CD4-positive, alpha-beta T cell treated with Interferon gamma for 1 hour (primary cell): ENCODE measurements at places on chromosomes 7 and 10.

DNA sequence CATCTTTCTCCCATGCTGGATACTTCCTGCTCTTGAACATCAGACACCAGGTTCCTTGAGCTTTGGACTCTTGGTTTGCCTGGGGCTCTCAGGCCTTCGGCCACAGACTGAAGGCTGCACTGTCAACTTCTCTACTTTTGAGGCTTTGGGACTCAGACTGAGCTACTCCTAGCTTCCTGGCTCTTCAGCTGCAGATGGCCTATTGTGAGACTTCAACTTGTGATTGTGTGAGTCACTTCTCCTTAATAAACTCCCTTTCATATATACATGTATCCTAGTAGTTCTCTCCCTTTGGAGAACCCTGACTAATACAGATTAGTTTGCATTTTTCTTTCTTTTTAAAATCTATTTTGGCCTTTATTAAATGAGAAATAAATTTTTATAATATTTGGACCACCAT, 276.2 kb upstream of the SEMA3C start:
- no peak for DNase-seq

DNA sequence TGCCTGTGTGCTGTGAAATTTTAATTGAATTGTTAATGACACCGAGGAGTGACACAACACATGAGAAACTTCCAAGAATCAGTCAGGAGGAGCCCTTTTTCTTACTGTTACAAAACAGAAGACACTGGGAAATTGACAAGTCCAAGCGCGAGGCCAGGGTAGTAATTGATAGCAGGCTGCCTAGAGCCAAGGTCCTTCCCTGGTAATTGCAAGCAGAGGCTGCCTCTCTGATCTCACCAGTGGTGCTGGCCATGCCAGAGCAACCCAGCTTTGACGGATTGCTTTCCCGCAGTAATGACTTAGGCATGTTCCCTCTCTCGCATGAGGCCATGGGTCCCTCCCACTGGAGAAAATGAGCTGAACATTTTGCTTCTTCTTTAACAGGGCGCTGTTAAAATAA, 111.5 kb downstream of the LRMDA start:
- no peak for DNase-seq

- no peak for DNase-seq
Measured at GRCh38 chr7:68699090-68699711, 899.1 kb upstream of the AUTS2 start.

DNA sequence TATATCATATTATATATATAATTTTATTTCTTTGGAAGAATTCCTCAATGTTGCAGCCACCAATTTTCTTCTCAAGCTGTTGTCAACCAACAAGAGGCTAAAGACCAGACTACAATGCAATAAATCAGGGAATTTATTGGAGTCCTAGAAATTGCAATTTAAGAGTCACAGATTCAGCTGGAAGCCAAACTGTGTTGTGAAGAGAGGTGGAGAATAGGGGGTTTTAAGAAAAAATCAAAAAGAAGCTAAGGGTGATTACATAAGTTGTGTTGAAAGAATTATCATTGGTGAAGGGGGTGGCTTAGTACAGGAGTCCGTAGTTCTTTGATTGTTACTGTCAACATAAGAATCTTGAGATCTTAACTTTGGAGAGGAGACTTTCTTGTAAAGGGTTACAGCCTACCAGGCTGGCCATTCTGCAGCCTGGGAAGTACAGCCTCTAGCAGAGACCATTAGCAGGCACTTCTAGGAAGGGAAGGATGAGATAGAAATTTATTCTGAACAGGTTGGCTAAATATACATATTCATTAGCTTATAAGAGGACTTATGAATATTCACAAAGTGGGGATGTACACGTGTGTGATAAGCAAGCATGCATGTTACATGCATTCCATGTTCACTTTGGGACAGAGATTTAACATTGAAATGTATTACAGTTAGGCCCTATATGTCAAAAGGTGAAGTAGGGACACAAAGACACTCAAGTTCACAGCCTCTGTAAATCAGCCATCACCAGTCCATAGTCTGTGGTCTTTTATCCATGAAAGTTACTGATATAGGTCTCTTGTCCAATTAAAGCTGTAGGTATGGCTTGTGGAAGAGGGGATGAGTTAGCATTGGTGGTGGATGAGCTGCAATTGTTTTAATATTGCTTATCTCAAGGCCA, 8.3 kb upstream of the TMEM168 start:
- no peak for DNase-seq

GRCh38 chr10:106652279-106652678, 512.2 kb downstream of the SORCS1 start:
- no peak for DNase-seq

DNA sequence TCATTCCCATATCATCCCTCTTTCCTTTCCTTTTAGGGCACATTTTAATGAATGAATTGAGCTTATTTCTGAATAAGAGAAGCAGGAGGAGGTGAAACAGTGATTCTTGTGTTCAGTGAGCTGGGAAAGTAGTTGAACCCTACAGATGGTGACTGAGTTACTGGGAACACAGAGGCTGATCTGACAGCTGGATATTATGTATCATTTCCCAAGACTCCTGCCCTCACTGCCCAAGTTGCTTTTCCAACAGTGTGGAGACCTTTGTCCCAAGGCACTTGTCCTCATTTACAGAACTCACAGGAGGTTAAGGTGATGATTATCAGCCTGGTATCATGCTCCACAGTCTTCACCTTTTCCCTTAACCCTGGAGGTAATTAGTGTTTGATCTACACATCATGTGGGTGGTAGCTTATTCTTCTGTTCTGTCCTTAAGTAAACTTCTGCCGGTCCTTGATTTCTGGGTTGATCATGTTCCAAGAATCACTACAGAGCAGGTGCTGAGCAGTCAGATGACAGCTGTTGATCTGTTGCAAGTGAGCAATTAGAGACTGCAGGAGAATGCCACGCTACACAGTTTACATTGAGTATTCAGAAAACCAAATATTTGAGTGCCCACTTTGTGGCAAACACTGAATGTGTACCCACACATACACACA, 2.6 kb downstream of the PRLHR start:
- no peak for DNase-seq

GRCh38 chr10:98433371-98433770, 13.4 kb downstream of the HPS1 start:
- no peak for DNase-seq

DNA sequence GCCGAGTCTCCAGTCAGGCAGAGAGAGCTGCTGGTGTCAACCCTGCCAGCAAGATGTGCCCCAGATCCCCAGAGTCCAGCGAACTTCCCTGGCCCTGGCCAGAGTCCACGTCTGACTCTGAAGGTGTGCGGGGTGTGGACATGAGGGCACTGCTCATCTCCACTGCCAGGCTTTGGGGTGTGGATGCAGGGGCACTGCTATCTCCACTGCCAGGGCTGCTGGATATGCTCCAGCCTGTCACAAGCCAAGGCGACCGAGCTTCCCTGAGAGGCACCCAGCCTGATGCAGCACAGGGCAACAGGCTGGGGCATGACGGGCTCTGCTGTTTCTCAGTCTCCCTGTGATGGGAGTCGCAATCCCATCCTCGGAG, 596.8 kb downstream of the PTPRN2 start:
- no peak for DNase-seq

DNA sequence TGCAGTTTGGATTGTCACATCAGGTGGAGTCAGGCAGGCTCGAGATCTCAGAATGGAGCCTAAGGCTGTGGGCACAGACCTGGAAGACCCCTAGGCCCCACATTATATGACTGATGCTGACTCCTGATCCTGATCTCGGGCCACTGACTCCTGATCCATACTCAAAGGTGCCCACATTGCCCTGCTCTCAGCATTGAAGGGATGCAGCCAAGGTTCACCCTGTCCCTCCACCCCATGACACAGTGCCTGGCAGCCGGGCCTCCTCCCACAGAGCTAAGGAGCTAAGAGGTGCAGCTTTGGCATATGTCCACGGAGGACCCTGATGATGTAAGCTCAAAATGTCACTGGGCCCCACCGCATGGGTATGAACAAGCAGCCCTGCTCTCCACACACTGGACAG, 36.6 kb downstream of the TCERG1L start:
- DNase-seq = no peak

DNA sequence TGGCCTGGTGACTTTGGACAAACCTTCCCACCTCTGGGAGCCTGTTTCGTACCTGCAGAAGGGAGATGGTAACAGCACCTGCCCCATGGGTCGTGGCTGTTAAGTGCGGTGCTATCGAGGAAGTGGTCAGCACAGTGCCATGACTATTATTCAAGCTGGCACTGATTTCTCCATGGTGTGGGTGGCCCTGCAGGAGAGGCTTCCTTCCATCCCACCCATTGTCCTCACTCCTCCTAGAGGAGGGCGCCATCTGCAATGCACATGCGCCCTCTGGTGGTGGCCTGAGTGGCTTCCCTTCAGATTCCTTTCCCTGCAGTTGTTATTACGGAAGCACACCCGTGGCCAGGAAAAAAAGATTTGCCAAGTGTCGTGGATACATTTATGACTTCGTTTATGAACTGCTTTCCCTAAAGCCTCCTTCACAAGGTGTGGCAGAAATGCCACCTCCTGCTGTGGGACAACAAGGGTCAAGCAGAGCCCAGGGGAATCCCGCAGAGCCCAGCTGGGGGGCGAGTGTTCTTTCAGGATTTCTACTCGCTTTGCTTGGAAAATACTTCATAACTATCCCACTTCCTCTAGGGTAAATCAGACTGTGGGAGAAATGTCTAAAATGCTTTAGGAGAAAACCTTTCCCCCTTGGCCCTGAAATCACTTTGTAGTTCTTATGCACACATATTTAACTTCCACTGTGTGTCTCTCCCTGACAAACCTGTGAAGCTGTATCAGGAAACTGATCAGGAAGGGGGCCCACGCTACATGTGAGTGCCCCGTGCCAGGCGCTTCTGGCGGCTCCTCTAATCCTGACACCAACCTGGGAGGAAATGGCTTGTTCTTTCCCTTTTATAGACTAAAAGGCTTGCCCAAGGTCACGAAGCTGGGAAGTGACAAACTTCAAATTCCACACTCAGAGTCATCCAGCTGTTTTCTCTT, 98.0 kb upstream of the ANLN start:
- DNase-seq = peak; percentile 64

- no peak for DNase-seq
Measured at GRCh38 chr7:103989200-103989784, at the start of gene RELN. Gene RELN (minus strand): TSS chr7:103989658. CDS start chr7:103989356, 302 bp downstream.

DNA sequence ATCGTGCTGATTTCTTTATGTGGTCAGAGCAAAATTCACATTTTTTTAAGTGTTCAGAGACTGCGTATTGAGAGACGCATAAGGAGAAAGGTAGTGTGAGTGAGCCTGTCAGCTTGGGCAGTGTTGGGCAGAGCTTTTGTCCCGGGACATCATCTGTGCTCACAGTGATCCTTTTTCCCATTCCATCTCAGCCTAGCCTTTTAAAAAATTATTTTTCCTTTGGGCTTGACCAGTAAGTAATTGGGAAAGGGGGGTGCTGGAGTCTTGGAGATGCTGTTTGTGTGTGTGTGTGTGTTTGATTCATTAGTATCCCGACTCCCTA, 1.5 kb downstream of the NRF1 start:
- no peak for DNase-seq

- no peak for DNase-seq
Measured at GRCh38 chr10:96509017-96509641, 4.6 kb downstream of the TLL2 start.

DNA sequence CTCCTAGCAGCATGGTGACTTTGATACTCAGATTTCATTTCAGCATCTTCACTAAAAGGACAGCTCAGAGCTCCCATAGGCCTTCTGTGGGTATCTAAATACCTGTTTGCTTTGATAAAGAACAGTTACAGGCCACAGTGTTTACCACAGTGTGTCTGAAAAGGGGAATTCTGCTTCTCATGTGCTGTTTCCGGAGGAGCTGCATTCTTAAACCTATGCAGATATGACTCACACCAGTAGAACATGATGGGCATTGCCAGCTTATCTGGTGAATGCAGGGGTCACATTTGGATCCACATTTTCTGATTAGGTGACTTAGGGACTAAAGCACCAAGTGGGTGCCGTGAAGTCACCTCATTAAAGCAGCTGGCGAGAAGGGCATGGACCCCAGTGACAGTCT, 52.6 kb downstream of the TRRAP start:
- no peak for DNase-seq

DNA sequence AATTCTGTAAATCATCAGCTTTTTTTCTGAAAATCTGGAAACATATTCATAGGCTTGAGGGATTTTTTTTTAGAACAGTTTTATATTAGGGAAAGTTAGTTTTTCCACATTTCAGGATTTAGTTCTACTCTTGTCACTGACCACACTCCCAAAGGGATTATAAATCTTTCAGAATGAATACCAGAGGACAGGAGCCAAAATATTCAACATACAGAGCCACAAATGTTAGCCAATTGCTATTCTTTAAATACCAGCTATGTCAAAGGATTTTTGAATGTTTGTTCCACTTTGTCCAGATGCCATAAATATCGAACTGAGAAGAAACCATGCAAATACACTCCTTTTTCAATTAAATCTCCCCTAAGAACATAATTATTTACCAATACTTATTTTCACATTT, 50.7 kb downstream of the ODAD2 start:
- DNase-seq = no peak

DNA sequence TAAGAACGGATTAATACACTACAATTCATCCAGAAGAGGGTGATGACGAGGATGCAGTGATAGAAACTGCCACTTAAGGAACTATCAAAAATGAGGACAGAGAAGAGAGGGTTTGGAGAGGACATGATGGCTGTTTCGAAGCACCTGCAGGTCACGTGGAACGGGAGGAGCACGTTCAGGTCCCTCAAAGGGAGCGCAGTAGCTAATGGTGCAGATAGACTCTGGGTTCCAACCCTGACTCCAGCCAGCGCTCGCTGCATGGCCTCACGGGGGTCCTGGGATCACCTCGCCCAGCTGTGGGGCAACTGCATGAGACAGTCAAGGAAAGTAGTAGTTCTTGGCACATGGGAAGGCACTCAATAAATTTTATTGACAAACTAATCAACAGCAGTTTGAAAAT, 208.6 kb upstream of the RNF32 start:
- DNase-seq = no peak

DNA sequence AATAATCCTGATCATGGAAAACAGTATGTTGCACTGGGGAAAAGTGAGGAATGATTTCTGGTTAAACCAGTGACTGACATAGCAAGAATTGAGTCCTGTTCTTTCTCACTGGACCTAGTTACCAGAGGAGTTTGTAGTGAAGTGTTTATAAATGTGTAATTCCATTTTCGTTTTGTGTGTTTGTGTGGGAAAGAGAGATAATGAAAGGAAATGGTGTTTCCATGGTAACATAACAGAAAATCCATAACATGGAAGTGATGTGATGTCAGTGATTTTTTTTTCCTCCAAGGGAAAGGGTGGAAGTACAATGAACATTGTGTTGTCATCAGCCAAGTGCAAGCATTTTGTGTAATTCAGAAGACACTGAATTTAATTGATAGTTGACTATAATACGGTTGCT, 283.9 kb downstream of the PLXDC2 start:
- DNase-seq = no peak

GRCh38 chr10:104441329-104442000, 87.8 kb downstream of the CFAP58 start:
- DNase-seq = no peak
